ENCODE measurements at places on chromosomes 7 and 10.

DNA sequence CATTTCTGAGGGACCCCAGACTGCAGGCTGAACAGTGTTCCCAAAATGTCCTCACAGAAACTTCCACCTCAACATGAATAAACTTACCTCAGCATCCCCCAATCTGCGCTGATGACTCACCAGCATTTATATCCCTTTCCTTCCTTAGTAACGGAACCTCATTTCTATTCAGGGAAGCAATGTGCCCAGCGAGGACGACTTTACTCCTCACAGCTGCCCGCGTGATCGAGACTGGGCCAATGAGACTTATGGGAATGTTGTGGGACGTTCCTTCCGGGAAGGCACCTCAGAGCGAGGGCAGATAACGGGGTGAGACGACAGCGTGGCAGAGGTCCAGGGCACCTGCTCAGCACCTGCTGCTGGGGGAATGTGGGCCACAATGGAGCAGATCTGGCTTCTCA lies 73.1 kb upstream of the CAMK2B start:
- peak; percentile 78 for DNase-seq

DNA sequence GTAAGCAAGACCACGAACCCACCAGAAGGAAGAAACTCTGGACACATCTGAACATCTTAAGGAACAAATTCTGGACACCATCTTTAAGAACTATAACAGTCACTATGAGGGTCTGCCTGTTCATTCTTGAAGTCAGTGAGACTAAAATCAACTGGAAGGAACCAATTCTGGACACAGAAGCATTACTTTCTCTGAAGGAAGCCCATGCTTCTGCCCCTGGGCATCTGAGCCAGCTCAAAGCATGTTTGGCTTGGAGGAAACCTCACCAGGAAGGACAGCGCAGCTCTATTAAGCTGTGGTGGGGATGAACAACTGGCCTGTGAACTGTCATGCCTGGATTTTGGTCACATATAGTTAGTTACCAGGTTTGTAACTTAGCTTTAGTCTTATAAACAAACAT lies 132.4 kb upstream of the GDF10 start:
- no peak for DNase-seq

- no peak for DNase-seq
Observed at GRCh38 chr10:113605268-113605978, 52.6 kb downstream of the HABP2 start.

GRCh38 chr7:43479042-43479441 lies 103.9 kb upstream of the STK17A start:
- DNase-seq = peak; percentile 37

GRCh38 chr10:16777473-16778370 lies 39.5 kb downstream of the RSU1 start:
- peak; percentile 65 for DNase-seq
